Calu3 (cell line): ENCODE measurements at places on chromosomes 2 and 18. TPM values are rescaled to one million over a fixed set of nuclear protein-coding genes. Genes with fewer than 3 reads are reported as not detected.

The NYAP2 gene
- total RNA-seq, result 0.07 TPM in 1 of 2 replicates, not detected in the other

The KCNE4 gene
- total RNA-seq, result not detected in 2 replicates

The ANAPC1 gene
- 64.5 and 67.5 TPM in 2 replicates for total RNA-seq

The PER2 gene
- total RNA-seq, result 14.0 and 14.8 TPM in 2 replicates

The PROM2 gene
- total RNA-seq, result 24.7 and 29.9 TPM in 2 replicates

The HYCC2 gene
- total RNA-seq, result 37.5 and 45.6 TPM in 2 replicates
